Astrocyte of the spinal cord (primary cell): ENCODE measurements at places on chromosomes 1 and 21.

DNA sequence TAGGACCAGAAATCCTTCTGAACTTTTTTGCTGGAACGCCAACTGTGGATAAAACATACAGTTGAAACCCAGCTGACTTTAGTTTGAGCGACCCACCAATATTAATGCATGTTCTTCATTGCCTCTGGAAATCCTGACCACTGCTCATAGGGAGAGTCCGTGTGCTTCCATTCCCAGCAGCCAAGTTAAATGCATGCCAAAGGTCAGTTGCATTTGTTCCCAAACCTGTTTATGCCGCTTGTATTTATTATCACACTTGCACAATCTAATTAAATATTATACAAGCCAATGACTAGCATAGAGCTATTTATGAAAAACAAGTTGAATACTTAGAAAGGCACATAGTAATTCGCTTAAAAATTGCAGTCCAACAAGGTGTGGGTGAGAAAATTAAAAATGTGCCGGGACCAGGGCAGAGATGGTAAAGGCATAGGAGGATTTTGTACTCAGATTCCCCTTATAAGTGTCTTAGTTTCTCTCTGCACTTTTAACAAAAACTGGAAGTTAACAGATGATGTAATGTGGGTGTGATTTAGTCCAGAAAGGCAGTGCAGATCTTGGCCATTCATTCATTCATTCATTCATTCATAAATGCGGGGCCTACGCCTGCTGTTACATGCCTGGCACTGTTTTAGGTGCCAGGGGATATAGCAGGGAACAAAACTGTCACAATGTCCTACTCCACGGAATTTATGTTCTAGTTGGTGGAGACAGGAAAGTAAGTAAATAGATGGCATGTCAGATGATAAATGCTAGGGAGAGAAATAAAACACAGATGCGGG lies 99.7 kb downstream of the PRDM2 start:
- DNase-seq: no peak

- DNase-seq: no peak
Measured at GRCh38 chr21:21767276-21767675, 769.1 kb downstream of the NCAM2 start.

DNA sequence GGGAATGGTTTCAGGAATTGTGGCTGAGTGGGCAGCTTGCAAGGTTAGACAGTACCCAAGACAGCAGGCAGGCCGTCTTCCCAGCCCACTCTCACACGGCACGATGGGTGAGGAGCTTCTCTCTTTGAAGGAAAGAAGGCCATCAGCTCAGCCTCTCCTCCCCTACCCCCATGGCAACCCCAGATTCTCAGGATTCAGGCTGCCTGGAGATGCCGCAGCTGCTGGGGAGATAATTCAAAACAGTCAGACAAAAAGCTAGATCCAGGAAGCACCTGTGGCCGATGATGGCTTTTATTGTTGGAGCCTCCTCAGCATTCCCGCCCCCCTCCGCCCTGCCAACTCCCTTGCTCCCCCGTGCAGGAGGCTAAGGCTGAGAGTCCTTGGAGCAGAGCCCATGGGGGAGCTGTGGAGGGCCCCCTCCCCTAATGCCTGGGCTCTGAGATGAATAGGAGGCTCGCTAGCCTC lies 220.5 kb downstream of the TRABD2B start:
- no peak for DNase-seq

- peak; percentile 79 for DNase-seq
Measured at GRCh38 chr1:210250998-210251679, 18.5 kb downstream of the SERTAD4 start.

- DNase-seq: no peak
Measured at GRCh38 chr1:35835398-35835797, 27.6 kb downstream of the AGO4 start.

DNA sequence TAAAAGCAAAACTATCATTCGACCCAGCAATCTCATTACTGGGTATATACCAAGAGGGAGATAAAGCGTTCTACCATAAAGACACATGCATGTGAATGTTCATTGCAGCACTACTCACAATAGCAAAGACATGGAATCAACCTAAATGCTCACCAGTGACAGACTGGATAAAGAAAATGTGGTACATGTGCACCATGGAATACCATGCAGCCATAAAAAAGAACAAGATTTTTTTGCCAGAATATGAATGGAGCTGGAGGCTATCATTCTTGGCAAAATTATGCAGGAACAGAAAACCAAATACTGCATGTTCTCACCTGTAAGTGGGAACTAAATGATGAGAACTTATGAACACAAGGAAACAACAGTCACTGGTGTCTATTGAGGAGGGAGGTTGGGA lies 79.7 kb downstream of the SLC16A1 start:
- DNase-seq: no peak

DNA sequence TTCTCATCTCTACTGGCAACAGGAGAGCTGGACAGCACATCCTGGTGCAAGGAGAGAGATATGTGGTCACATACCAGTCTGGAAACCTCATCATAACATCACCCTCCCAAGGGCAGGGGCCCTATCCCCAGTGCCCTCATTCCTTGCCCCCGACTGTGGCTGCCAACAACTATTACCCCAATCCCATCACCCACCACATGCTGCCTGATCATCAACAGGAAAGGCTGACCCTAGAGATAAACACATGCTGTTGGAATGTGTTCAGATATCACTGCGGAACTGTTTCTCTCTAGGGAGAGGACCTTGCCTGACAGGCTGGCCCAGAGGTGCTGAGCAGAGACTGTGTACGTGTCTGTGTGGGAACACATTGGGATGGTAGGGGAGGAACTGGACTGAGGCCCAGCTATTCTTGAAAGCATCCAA lies 4.5 kb upstream of the INKA2 start:
- DNase-seq: no peak

- DNase-seq: no peak
Measured at GRCh38 chr1:1759456-1760344, 18.6 kb downstream of the NADK start.

GRCh38 chr1:156009404-156009803 lies 11.3 kb downstream of the SSR2 start:
- no peak for DNase-seq

DNA sequence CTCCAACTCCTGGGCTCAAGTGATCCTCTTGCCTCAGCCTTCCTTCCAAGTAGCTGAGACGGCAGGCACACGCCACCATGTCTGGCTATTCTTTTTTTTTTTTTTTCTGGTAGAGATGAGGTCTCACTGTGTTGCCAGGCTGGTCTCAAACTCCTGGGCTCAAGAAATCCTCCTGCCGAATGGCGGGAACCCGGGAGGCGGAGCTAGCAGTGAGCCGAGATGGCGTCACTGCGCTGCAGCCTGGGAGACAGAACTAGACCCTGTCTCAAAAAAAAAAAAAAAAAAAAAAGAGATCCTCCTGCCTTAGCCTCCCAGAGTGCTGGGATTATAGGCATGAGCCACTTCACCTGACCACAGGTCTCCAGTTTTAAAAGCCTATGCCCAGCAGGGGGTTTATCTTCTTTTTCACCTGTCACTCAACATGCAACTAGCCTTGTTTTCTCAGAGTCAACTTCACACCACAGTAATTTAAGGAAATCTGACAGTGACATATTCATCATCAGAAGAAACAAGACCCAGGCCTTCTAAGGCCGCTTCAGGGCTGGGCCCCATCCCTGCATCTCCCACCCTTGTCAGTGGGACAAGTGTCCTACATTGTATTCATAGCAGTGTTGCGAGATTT lies 38.3 kb upstream of the GALNT2 start:
- no peak for DNase-seq

- no peak for DNase-seq
Measured at GRCh38 chr1:92194511-92194910, 23.2 kb upstream of the C1orf146 start.

DNA sequence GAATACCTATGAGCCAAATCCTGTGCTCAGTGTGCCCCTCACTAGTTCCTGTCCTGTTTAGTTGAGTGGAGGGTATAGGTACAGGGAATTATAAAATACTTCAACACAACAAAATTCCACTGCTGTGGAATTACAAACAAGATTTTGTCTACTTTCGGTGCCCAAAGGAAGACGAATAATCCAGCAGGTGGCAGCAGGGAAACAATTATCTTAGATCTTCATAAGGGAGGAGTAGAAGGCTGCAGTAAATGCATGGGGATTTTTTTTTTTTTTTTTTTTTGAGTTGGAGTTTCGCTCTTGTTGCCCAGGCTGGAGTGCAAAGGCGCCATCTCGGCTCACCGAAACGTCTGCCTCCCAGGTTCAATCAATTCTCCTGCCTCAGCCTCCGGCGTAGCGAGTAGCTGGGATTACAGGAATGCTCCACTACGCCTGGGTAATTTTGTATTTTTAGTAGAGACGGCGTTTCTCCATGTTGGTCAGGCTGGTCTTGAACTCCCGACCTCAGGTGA lies 2.0 kb upstream of the PIP5K1A start:
- DNase-seq: peak; percentile 89

GRCh38 chr1:31848381-31848897 lies 32.6 kb upstream of the SPOCD1 start:
- no peak for DNase-seq

DNA sequence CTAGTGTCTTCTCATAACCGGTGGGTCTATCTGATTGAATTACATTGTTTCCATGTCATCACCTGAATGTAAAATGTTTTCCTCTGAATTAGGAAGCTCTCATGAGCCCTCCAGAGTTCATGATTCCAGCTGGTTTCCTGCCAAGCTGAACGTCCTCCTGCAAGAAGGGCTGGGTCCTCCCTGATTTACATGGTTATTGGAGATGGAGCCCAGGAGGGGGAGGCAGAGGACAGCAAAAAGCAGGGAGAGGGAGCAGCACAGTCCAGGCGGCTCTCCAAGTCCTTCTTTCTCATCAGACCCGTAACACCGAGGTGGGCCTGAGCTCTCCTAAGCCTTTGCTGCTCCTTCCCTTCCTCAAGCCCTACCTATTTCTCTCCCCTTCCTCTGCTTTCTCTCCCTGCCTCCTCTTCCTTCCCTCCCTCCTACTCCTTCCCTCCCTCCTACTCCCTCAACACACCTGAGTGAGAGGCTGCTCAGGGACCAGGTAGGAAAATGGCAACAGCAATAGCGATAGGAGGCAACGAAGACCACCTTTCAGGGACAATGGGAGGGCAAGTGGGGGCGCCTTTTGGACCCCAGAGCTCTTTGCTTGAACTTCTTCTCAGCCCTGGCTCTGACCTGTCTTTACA lies 265.9 kb downstream of the PRDM2 start:
- DNase-seq: peak; percentile 48

DNA sequence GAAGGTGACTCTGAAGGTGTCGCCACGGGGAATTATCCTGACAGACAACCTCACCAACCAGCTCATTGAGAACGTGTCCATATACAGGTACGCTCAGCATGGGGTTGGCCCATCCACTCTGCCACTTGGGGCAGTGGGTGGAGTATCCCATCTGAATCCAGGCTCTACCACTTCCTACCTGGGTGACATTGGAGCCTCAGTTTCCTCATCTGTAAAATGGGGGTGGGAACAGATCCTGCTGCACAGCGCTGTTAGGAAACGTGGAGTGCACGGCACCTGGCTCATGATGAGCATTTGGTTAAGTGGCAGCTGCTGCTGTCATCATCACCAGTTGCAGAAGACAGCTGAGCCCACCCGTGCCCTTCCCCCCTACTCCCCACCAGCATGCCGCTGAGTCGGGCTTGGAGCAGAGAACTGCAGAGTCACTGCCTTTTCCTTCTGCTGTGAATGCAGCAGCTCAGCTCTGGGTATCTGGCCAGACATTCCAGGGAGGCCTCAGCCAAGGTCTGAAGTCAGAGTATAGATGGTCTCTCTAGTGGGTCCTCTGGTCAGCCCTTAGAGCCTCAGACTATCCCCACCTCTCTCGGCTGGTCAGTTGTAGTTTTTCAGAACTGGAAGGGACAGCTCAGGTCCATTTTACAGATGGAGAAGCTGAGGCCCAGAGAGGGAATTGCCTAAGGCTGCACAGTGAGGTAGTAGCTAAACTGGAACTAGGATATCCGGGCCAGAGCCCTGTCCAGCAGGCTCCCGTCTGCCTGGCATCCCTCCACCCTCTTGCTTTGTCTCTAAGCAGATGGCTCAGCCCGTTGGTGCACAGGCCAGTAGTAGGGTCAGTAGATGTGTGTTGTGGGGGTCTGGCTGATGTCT lies 11.7 kb downstream of the LDLRAP1 start:
- DNase-seq: no peak

- DNase-seq: no peak
Measured at GRCh38 chr1:172724765-172725613, 66.1 kb downstream of the FASLG start.

DNA sequence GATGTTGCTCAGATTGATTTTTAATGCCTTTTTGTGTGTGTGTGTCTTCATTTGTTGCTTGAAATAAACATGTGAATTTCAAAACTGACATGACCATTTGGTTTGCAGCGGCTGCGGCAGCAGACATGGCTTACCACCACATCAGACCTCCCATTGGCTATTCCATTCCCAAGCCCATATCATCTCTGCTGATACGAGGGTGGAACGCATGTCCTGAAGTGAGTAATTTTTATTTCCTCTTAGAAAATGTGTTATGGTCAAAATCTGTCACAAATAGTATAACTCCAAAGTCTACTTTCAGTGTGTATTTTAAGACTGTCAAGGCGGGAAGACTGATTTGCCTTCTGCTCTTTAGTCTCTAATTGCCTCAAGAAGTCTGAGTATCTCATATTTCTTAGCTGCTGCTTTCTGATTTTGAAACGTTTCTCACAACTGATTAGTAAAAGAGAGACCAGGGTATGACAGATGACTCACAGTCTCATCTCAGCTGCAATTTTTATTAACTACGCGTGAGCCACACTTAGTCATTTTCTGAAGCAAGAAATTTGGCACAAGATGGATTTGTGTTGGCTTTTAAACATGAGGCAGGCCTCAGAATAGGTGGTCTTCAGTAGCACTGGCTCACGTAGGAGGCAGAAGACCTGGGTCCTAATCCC lies 49.0 kb downstream of the LRRC53 start:
- DNase-seq: peak; percentile 6

DNA sequence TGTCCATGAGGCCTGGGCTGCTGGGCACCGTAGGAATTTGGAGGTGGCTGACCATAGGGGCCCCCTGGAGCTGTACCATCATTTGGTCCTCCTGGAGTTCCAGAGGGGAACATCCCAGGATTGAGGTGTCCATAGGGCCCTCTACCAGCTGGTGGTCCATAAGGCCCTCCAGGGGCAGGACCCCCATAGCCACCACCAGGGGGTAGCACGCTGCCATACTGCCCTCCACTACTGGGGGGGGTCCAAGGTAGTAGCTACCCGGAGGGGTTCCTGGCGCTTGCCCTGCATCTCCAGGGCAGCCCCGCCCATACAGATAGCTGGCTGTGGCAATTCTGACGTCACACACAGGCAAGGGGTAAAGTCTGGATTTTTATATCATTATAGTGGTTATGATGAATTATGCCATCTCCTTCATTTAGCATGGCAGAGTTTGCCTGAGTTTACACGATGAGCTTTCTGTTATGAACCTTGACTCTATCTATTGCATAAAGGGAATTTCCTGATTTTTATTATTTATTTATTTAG lies 13.2 kb downstream of the MDM4 start:
- no peak for DNase-seq

GRCh38 chr1:223628233-223629125 lies 37.0 kb downstream of the CAPN8 start:
- DNase-seq: peak; percentile 7

GRCh38 chr1:234518876-234519275 lies 39.9 kb upstream of the TARBP1 start:
- no peak for DNase-seq

DNA sequence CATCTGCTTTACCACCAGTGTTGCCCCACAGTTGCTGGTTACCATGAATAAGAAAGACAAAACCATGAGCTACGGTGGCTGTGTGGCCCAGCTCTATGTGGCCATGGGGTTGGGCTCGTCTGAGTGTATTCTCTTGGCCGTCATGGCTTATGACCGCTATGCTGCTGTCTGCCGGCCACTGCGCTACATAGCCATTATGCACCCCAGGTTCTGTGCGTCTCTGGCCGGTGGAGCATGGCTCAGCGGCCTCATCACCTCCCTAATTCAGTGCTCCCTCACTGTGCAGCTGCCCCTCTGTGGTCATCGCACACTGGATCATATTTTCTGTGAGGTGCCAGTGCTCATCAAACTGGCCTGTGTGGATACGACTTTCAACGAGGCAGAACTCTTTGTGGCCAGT lies 14.0 kb downstream of the OR2G6 start:
- no peak for DNase-seq
